GM19239 (cell line): ENCODE measurements at places on chromosomes 3 and 15.

GRCh38 chr15:31390777-31391486, 64.3 kb downstream of the KLF13 start:
- no peak for DNase-seq

DNA sequence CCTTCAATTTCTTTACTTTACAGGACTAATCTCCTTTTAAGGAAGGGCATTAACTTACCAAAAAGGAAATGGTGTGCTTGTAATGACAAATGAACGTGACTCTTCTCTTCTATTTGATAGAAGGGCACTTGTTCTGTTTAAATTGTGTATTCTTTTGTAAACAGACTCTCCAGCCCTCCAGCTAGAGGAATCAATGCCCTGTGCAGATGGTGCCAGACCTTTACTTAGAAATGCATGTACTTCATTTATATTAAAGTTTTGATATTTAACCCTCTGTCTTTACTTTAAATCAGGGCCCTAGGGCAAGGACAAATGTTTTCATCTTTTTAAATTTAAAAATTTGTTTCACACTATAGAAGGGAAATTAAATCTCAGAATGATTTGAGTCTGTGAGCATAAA, 355.1 kb downstream of the GBE1 start:
- DNase-seq = no peak

- DNase-seq = no peak
Measured at GRCh38 chr3:181329024-181329423, 339.5 kb upstream of the DNAJC19 start.

GRCh38 chr3:159953325-159954085, 35.1 kb upstream of the IL12A start:
- no peak for DNase-seq

- peak; percentile 57 for DNase-seq
Measured at GRCh38 chr15:70259028-70259424, 161.3 kb upstream of the TLE3 start.

- no peak for DNase-seq
Measured at GRCh38 chr3:126677862-126678503, 23.1 kb upstream of the TXNRD3 start.

- no peak for DNase-seq
Measured at GRCh38 chr3:39232859-39233258, 40.5 kb upstream of the XIRP1 start.

DNA sequence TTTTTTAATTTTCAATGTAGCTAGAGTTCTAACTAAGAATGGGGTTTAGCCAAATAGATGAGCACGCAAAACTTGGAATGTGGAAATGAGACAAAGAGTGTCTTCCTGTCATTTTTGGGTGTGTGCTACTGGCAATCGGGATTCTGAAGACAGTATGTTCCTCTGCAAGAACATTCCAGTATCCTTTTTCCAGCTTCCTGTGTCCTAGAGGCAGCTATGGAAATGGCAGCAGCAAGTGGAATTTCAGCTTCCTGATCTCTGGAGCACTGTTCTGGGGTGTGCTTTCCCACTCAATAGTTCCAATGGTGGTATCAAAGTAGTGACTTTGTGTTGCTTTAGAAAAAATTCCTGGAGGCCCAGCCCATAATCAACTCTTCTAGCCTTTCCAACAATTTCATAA, 642.9 kb upstream of the KCNMB2 start:
- no peak for DNase-seq

- no peak for DNase-seq
Measured at GRCh38 chr15:31338318-31338878, 11.8 kb downstream of the KLF13 start.

GRCh38 chr3:142962175-142962519, 1.3 kb downstream of the PAQR9 start:
- no peak for DNase-seq

DNA sequence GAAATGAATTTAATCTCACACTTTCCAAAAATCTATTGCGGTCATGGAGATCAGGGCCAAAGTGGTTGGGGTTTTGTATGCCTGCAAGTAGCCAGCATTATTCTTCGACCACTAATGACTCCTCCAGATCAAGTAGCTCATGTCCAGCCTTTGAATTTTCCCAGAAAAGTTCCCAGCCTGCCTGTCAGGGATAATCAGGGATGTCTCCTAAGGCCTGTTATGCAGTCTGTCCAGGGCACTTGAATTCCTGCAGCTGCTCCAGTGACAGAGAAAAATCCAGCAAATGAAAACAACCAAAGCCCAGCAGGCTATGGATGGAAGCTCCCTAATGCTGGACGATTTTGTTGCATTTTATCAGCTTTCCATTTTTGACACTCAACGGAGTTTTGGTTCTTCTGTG, 215.4 kb downstream of the ADAMTSL3 start:
- DNase-seq = no peak

GRCh38 chr3:70738291-70738681, 425.8 kb upstream of the MDFIC2 start:
- no peak for DNase-seq

GRCh38 chr15:56240390-56240789, 3.3 kb downstream of the RFX7 start:
- no peak for DNase-seq

DNA sequence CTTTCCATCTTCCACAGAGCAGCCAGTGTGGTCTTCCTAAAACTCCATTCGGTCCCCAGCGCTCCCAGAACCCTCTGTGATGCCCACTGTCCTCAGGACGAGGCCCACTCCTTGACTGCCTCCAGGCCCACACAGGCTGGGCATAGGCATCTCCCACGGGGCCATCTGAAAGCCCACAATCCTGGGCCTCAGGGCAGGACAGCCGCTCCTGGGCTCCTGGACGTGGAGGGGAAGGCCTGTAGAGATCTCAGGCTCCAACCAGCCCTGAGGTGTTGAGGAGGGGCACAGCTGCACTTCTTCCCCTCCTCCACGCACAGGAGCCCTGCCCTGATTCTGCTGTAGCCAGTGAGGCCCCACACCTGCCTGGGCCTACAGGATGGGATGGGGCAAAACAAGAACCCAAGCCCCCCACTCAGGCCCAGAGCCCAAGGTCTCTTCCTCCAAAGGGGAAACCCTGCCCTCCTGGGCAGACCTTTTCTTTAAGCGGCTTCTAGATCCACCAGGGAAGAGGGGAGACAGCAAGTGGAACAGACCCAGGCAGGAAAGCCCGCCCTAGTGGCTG, 25.9 kb downstream of the SHISA5 start:
- no peak for DNase-seq

GRCh38 chr3:138835397-138835757, 649 bp upstream of the PIK3CB start:
- DNase-seq = no peak

DNA sequence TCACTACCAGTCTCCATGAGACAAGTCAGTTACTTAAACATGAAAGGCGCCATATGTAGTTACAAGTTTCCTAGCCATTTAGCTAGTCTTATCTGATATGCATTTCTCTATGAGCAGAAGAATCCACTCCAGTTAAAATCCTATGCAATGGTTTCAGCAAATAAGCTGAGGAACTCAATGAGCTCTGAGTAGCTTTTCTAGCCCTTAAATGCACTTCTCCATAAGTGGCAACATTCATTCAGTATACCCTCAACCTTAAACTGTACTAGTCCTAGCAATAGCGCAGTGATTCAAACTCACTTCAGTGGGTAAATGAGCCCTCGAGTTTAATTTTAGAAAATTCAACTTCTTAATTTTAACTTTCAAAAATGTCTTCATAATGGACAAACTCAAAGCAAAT, 7.7 kb downstream of the COMMD2 start:
- DNase-seq = no peak

- no peak for DNase-seq
Measured at GRCh38 chr3:178845420-178846118, 226.0 kb downstream of the ZMAT3 start.

DNA sequence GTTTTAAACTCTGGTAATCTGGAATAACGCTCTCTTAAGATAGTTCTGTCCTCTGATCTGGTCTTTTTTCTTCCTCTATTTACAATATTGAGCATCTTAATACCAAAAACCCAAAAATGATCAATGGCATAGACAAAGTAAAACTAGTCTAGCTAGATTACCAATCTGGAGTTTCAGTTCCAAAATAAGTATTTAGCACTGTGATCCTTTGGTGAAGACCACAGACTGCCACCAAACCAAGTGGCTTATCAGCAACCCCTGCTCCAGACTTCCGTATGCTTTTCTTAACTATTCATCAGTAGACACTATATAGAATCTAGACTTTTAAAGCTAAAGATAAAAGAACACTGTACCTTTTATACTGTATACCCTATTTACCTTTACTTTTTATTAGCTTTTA, 35.5 kb upstream of the MAN2C1 start:
- no peak for DNase-seq

GRCh38 chr3:162765524-162765923, 1268.9 kb downstream of the OTOL1 start:
- no peak for DNase-seq

- no peak for DNase-seq
Measured at GRCh38 chr3:52437326-52438103, 7.4 kb downstream of the SEMA3G start.

GRCh38 chr3:158750016-158750415, 17.8 kb upstream of the RARRES1 start:
- DNase-seq = no peak

- DNase-seq = no peak
Measured at GRCh38 chr15:47959617-47960413, 161.0 kb upstream of the SLC24A5 start.

DNA sequence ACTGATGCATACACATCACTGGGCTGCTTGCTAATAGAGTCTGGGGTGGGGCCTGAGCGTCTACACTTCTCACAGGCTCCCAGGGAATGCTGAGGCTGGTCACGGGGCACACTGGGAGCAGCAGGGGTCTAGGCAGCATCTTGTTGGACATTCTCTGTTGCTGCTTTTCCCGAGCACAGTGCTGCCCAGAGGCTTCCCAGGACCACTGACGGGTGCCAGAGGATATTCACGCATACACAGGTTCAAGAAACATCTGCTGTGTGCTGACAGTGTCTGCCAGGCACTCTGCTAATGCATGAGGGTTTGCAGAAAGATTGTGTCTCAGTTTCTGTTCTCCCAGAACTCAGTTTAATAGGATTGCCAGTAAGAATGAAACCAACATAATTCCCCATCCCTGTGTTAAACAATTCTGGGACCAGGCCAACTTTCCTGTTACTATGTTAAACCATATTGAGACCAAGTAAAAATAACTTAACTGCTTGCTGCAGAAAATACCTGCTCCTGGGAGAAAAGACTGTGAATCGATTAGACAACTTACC, 23.9 kb upstream of the BCL2L10 start:
- DNase-seq = no peak

- no peak for DNase-seq
Measured at GRCh38 chr15:93524432-93524831, 435.4 kb upstream of the RGMA start.

GRCh38 chr15:73233623-73234022, 135.1 kb downstream of the HCN4 start:
- DNase-seq = no peak

DNA sequence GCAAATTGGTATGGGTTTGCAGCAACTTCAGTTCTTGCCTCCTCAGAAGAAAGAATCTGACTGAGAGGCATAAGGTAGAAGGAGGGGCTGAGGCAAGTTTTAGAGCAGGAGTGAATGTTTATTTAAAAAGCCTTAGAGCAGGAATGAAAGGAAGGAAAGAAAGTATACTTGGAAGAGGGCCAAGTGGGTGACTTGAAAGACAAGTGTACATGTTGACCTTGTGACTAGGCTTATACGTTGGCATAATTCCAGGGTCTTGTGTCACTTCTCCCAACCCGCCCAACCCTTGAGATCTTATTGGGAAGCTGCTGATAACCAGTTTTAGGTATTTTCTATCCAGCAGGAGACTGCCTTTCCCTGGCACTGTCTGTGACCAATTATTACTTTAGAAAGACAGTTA, 436.9 kb upstream of the ZNF717 start:
- no peak for DNase-seq

DNA sequence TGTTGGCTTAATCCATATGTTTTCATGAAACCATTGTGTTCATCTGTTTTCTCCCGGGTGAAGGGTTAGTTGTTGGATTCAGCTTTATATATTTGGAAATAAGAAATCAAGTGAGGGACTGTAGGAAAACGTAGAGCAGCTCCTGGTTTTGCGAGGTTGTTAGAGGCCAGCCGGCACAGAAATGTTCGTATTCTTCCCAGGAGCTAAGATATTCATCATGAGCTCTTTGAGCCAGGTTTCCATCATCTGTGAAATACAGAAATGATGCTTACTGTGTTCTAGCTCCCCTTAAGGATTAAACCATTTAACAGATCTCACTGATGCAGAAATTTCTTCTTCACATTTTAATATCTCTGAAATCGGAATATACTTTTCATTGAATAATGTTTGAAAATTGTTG, 235.5 kb downstream of the PTPRG start:
- DNase-seq = no peak
